Activated naive CD4-positive, alpha-beta T cell (primary cell): ENCODE measurements at places on chromosomes 2 and 18.

DNA sequence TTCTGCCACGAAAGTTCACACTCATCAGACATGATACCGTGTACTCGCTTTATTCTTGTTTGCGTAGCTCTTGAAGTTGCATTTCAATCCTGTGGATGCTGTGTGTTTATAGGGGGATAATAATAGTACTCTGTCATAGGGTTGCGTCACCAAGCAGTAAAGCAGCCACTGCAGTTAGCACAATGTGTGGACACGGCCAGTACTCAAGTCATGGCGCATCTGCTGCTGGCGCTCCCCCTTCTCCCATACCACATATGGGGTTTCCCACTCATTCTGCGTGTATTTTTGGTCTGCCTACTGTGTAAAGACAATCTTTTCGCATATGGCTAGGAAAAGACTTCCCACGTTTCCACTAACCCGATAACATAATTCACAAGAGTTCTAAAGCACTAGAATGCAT, 2.1 kb upstream of the ZBTB14 start:
- no peak for DNase-seq

DNA sequence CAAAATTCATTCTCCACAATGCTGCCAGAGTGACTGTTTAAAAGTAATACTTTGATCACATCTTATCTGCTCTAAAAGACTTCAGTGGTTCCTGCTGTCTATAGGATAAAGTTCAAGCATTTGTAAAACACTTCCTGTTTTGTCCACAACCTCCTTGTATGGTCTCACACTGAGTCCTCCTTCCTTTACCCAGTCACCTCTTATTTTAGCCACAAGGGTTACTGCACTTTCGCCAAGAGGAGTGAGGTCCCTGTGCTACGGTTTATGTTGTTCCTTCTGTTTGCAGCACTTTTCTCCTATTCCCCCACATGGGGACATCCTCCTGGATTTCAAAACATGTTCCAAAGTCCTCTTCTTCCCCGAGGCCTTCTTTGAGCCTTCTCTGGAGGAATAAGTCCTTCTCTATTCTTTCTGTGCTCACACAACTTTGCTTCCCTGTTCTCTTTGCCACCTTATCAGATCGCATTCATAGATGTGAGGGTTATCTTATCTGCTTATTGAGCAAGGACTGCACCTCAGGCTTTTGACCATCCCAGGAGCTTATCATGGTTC, 112.2 kb upstream of the NABP1 start:
- no peak for DNase-seq

DNA sequence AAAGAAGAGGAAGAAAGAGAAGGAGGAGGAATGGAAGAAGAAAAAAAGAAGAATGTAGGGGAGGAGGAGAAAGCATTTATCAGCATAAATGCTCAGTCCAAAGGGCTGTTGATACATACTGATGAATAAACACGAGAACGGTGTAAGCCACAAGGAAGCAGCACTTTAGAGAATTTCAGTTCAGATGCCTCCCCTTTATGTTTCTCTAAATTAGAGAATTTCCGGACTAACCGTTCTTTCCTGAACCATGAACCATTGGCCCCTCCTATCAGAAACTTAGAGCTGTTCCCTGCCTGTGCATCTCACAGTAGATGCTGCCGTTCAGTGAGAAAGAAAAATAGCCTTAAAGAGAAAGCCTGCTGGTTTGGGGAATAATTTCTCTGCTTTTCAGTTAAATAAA, 49.2 kb upstream of the TUBA3D start:
- no peak for DNase-seq

- no peak for DNase-seq
Measured at GRCh38 chr2:154914561-154914960, 216.1 kb downstream of the KCNJ3 start.

GRCh38 chr2:191292869-191293268, 47.7 kb downstream of the MYO1B start:
- no peak for DNase-seq

DNA sequence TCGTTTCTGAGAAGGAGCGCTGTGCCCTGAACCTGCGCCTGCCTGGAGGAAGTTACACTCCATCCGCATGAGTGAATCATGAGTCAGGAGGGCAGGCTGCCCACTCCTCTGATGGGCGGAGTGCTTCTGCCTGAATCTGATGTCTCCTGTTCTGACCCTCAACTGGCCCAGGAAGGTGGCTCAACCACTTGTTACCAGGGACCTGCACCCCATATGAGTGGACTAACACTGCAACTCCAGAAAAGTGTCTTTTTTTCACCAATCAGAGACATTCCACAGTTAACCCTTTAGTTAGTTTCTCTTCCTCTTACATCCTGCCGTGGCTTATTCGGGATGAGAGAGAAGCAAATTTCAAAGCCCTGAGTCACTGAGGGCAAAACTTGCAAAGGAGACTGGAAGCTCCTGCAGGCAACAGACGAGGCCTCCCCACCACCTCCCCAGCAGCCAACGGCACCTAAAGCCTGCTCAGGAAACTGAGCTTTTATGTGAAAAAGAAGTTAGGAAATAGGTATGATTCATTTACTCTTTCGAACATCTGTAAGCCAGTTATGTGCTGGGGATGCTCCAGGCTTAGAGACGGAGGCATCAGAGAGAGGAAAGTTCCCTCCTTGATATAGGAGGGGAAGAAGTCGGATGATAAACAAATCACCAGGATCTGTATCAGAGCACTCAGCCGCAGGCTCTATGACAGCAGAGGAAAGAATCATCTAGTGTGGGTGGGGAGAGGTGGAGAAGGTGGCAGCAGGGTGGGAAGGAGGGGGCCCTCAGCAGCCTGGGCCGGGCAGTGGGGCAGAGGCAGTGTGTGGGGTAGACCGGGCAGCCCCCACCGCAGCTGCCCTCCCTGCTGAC, 30.9 kb downstream of the MBP start:
- peak; percentile 16 for DNase-seq
